Mesothelial cell of epicardium (in vitro differentiated cells): ENCODE measurements at places on chromosomes 16 and 17. TPM values are rescaled to one million over a fixed set of nuclear protein-coding genes. Genes with fewer than 3 reads are reported as not detected.

DNA sequence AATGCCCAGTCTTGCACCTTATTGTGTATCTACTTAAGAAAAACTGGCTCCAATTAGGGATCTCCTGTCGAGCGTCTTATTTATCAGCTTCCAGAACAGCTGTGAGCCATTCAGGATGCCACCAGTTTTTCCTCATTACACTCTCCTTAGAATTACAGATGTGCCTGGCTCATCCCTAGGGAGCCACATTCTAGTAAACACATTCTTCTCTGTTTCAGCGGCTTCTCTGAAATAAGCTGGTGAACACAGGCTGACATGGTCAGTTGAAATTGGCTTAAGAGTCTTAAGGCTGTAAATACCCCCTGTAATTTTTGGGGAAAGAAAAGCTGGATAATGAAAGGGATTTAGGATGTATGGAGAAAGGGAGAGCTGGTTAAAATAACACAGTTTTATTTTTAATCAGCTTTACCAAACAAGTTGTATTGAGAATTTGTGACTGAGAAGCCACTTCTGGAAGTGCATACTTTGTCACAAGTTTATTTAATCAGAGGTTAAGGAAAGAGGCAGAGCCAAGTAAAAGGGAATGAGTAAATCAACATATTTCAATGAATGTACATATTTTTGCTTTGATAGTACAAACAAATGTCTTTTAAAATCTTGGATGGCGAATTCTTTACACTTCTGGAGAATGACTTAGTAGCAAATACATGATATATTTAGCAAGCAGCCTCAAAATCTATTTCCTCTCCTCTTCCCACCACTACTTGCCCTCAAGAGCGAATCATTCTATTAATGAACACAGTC lies 562.0 kb upstream of the GOT2 start:
- no peak for DNase-seq
- H3K36me3 ChIP-seq: no peaks in the 10 kb centered on the region
- H3K4me3 ChIP-seq: no peak overlapping the region
- no peaks in the 10 kb centered on the region for H3K4me1 ChIP-seq

- H3K4me3 ChIP-seq: no peak overlapping the region
- H3K27ac ChIP-seq: no peak overlapping the region
- no peaks in the 10 kb centered on the region for H3K36me3 ChIP-seq
- no peaks in the 10 kb centered on the region for H3K4me1 ChIP-seq
- H3K27me3 ChIP-seq: peaks cover 15% of the 10 kb centered on the region
- peak; percentile 22 for DNase-seq
Measured at GRCh38 chr16:19963301-19963700, 78.7 kb upstream of the GPRC5B start.

GRCh38 chr16:58501242-58502131 lies 1.5 kb downstream of the NDRG4 start:
- H3K27ac ChIP-seq: peak overlapping the region; percentile 69
- H3K4me1 ChIP-seq: peaks cover 19% of the 10 kb centered on the region
- peaks cover 17% of the 10 kb centered on the region for H3K27me3 ChIP-seq
- H3K36me3 ChIP-seq: no peaks in the 10 kb centered on the region

DNA sequence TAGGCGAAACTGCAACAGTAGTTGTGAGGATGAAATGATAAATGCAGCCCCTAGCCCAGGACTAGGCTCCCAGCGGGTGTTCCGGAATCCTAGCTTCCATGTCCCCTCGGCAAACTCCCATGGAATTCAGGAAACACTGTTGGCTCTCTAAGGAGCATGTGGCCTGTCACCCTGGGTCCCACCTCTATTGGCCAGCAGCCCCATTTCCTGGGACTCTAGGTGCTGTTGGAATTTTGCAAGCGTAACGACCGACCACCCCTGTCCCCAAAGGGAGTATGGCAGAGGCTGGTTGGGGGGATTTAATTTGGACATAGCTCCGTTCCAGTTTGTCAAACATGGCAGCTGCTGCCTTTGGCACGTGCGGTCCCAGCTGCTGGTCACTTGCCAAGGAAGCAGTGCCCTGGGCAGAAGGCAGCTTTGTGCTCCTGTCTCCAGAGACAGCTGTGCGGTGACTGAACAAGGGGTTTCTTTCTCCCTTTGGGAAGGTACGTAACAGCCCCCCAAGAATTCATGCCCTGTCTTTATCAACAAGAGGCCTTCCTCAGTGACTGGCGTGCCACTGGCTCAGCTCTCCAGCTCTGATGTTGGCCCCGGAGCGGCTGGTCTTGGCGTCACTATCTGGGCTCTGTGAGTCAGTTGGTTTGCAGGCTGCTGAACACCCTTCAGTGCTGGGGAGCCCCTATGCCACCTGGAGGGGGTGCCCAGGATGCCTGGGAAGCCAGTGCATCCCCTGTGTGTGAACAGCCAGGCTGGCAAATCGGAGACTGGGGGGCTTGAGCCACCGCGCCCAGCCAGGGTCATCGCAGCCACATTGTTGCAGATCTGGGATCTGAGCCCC lies 235.2 kb upstream of the TNRC6C start:
- peaks cover 13% of the 10 kb centered on the region for H3K27me3 ChIP-seq
- H3K27ac ChIP-seq: no peak overlapping the region
- no peaks in the 10 kb centered on the region for H3K36me3 ChIP-seq

DNA sequence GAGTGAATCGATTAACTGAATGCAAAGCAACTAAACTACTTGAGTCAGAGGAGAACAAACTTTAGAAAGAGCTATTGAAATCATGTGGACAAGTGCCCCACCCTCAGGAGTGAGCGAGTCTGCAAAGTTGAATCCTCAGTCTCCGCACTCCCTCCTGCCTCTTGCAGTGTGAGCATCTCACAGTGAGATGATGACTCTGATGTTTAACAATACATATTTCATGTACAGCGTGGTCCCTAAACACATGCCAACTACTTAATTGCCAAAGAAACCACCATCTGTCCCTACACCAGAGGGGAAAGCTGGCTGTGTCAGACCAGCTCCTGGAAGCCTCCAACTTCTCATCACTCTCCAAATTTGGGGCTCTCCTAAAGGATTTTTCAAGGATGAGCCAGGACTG lies 31.2 kb downstream of the PIMREG start:
- no peak overlapping the region for H3K27ac ChIP-seq
- no peak overlapping the region for H3K4me3 ChIP-seq
- H3K27me3 ChIP-seq: peaks cover 16% of the 10 kb centered on the region
- H3K36me3 ChIP-seq: no peaks in the 10 kb centered on the region

- peaks cover 10% of the 10 kb centered on the region for H3K4me1 ChIP-seq
- no peaks in the 10 kb centered on the region for H3K36me3 ChIP-seq
- H3K4me3 ChIP-seq: no peak within 1 kb of the TSS
- no peak for DNase-seq
Measured at GRCh38 chr17:8038954-8039610, at the start of gene ALOX15B. ALOX15B (plus strand) TSS chr17:8039059; CDS start chr17:8039156, 97 bp downstream.

DNA sequence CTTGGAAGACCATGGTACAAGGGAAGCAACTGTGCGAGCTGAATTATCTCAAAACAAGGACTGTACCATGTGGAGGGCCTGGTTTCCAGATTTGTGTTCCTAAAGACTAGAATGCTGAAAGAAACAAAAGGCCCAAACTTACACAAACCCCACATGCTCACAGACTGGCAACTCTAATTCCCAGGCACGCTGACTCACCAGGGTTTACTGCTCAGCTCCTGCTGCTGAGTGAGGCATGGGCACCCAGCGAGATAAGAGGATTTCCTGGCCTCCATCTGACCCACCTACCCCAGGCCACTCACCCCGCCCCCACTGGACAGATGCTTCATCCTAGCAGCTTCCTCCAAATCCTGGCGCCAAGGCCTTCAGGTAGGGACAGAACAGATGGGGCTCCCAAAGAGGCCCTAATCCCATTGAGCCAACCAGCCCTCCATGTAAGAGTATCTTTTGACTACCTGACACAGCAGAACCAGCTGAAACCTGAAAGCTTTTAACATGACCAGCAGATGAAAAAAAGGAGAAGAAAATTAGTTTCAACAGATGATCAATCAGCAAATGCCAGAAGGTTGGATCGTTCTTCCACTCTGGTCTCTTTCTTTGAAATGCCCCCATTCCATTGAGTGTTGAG lies 33.9 kb downstream of the DCUN1D3 start:
- H3K4me3 ChIP-seq: no peak overlapping the region
- H3K36me3 ChIP-seq: peaks cover 16% of the 10 kb centered on the region
- H3K27me3 ChIP-seq: no peaks in the 10 kb centered on the region
- no peak for DNase-seq

DNA sequence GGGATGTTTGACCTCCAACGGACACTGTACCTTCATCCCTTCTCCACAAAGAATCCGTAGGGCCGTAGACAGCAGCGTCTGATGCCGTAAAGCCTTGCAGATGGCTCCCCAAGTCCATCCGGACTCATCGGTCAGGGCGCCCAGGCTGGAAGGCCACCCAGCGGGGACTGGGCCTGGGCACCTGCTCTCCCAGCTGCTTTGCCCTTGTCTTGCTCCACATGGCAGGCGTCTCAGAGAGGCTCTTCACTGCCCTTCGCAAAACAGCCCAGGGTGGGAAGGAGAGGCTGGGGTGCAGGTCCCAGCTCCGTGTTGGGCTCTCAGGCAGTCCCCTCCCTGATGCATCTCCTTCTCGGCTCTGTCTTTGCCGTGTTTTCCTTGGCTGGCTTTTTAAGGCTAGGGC lies 6.2 kb upstream of the RPTOR start:
- peaks cover 27% of the 10 kb centered on the region for H3K27me3 ChIP-seq
- no peaks in the 10 kb centered on the region for H3K4me1 ChIP-seq
- no peak overlapping the region for H3K27ac ChIP-seq
- DNase-seq: no peak
- no peak overlapping the region for H3K4me3 ChIP-seq

DNA sequence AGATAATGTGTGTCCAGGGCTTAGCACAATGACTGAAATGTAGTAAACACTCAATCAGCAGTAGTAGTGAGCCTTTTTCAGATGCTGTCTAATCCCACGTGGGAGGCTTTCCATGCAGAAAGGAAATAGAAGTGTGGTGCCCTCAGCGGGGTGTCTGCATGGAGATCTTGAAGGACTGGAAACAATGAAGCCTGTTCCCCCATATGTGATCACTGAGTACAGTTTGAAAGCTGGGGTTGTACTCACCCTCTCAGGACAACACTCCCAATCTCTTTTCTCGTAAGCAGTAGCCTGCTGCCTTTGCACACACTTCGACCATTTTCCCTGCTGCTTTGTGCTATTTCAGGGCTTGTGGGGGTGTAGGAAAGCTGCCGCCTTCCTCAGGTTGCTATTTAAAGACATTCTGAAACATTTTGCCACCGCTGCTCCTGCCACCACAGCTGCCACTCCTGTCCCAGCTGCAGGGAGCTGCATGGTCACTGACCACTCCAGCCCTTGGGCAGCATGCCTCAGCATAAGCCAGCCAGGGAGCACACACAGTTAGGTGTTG lies 40.6 kb upstream of the HAS3 start:
- no peaks in the 10 kb centered on the region for H3K36me3 ChIP-seq
- H3K4me3 ChIP-seq: no peak overlapping the region
- DNase-seq: no peak
- no peaks in the 10 kb centered on the region for H3K27me3 ChIP-seq

DNA sequence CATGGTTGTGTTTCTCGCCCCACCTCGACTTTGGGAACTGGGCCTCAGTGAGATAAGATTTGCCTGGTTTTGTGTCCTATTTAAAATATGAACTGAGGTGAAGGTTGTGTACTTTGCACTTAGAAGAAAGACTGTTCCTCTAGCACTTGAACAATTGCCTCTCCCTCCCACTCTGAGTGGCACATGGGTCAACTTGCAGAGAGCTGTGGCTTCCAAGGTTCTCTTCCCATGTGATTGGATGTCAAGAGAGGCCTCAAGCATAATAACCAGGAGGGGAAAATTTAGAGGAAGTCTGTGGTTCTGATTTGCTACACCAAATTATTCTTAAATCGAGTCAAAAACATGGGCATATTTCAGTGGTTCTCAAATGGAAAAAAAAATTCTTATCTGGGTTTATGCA lies 329.2 kb downstream of the HS3ST3B1 start:
- no peaks in the 10 kb centered on the region for H3K4me1 ChIP-seq
- H3K4me3 ChIP-seq: no peak overlapping the region
- no peaks in the 10 kb centered on the region for H3K36me3 ChIP-seq
- H3K27me3 ChIP-seq: peaks cover 19% of the 10 kb centered on the region
- DNase-seq: no peak

- no peak overlapping the region for H3K4me3 ChIP-seq
- DNase-seq: no peak
- H3K4me1 ChIP-seq: no peaks in the 10 kb centered on the region
- peaks cover 63% of the 10 kb centered on the region for H3K36me3 ChIP-seq
- no peaks in the 10 kb centered on the region for H3K27me3 ChIP-seq
Measured at GRCh38 chr17:20975566-20975965, 67.2 kb downstream of the USP22 start.

- peaks cover 31% of the 10 kb centered on the region for H3K4me1 ChIP-seq
- peaks cover 1% of the 10 kb centered on the region for H3K27me3 ChIP-seq
- peaks cover 22% of the 10 kb centered on the region for H3K36me3 ChIP-seq
- peak overlapping the region; percentile 97 for H3K4me3 ChIP-seq
Measured at GRCh38 chr17:75776386-75777295, 8.0 kb upstream of the UNK start.

DNA sequence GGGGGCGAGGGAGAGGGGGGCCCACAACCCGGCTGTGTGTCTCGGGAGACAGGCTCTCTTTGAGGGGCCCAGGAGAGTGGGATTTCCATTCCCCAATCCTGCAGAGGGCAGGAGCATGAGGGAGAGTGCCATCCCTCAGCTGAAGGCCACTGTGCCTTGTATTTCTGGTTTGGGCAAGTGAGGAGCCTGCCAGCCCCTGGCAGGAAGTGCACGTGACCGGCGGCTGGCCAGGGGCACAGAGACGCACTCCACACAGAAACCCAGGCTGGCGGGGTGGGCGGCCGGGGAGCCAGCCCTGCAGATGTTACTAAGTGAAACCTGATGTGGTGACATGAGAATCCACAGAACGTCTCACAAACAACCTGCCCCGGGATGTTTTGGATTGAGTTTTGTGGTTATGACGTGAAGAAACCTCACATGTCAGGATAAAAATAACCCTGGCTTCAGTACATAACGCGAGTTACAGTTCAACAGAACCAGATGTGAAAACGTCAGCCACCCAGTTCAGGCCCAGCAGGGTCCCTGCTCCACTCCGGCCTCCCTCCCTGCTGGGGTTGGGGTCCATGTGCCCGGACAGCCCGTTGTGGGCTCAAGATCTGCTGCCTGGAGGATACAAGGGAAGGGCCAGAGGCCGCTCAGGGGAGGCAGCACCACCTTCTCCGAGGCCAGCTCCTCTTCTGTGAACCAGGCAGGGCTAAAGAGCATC lies 51.7 kb upstream of the MTSS2 start:
- H3K36me3 ChIP-seq: peaks cover 12% of the 10 kb centered on the region
- H3K4me1 ChIP-seq: peaks cover 30% of the 10 kb centered on the region
- H3K27ac ChIP-seq: peak overlapping the region; percentile 84
- H3K4me3 ChIP-seq: no peak overlapping the region

DNA sequence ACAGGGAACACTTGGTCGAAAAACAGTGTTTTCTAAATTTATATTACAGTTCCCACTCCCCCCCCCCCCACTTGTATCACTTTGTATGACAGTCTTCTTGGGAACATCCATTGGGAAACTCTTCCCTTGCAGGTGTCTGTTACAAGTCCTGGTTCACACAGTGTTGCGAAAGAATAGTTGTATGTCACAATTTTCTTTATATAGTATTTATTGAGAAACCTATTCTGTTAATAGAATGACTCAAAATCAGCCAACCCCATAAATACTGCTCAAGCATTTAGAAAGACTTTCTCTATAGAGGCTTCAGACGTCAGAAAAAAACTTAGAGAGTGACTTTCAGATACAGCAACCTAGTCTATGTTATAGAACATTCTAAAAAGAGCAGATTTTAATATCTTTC lies 414.4 kb downstream of the WWOX start:
- H3K4me1 ChIP-seq: peaks cover 3% of the 10 kb centered on the region
- H3K36me3 ChIP-seq: no peaks in the 10 kb centered on the region
- peaks cover 8% of the 10 kb centered on the region for H3K27me3 ChIP-seq
- H3K27ac ChIP-seq: no peak overlapping the region

Gene CCL15
- total RNA-seq: not detected in 3 replicates

Gene KRTAP9-8
- not detected in 3 replicates for total RNA-seq

Gene STAC2
- 0.63 to 0.86 TPM (median 0.77 TPM) in 3 replicates for total RNA-seq

Gene WBP2
- 42.3 to 46.0 TPM (median 45.8 TPM) in 3 replicates for total RNA-seq

Gene TSNAXIP1
- 4.4 to 4.8 TPM (median 4.4 TPM) in 3 replicates for total RNA-seq

Gene CTRL
- 1.00 to 1.5 TPM (median 1.4 TPM) in 3 replicates for total RNA-seq
